ENCODE measurements at places on chromosomes 7 and 10.

DNA sequence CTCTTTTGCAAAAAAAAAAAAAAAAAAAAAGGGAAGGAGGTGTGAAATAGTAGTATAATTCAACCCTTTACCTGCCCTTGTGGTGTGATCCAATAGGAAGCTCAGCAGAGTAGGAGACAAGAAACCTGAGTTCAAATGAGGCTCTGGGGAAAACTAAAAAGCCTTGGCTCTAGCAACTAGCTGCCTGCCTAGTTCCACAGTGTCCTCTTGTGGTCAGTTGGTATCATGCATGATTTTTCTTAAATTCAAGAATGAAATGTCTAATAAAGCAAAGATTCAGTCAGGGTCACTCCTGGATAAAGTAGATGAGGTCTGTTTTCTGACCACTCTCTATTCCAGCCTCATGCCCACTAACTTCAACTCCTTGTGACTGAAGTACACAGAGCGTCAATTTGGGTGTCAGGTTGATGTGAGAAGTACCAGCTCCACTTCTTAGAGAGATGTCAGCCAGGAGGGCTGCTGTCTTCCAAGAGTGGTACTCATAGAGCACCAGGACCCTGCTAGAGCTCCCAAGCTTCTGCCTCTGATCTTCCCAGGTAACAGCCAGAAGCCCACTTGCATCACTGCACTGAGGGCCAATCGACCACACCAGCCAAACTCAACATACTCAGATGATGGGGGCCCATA lies 10.5 kb downstream of the LSM5 start:
- no peak for DNase-seq

- DNase-seq, result no peak
Measured at GRCh38 chr7:104809906-104810305, 204.1 kb upstream of the KMT2E start.

DNA sequence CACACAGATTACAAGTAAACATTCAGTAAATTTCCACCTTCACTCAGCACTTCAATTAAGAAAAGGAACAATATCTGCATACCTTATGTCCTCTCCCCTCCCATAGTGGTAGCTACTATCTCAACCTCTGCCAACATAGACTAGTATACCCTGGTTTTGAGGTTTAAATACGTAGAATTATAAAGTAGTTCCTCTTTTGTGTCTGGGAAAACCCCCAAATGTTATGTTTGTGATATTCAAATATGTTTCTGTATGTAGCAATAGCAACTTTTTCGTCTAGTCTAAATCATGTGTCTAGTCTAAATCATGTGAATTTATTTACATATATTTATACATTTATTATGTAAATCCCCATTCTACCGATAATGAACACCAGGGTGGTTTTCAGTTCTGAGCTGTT lies 13.2 kb upstream of the CAMK2B start:
- no peak for DNase-seq

DNA sequence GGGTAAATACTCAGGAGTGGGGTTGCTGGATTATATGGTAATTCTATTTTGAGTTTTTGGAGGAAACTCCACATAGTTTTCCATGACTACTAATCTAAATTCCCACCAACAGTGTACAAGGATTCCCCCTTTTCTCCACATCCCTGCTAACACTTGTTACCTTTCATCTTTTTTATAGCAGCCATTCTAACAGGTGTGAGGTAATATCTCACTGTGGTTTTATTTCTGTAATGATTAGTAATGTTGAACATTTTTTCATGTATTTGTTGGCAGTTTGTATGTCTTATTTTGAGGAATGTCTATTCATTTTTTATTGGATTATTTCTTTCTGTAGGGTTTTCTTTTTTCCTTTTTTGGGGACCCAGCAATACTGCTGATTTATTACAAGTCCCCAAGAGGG lies 14.9 kb downstream of the TAF3 start:
- DNase-seq, result no peak

DNA sequence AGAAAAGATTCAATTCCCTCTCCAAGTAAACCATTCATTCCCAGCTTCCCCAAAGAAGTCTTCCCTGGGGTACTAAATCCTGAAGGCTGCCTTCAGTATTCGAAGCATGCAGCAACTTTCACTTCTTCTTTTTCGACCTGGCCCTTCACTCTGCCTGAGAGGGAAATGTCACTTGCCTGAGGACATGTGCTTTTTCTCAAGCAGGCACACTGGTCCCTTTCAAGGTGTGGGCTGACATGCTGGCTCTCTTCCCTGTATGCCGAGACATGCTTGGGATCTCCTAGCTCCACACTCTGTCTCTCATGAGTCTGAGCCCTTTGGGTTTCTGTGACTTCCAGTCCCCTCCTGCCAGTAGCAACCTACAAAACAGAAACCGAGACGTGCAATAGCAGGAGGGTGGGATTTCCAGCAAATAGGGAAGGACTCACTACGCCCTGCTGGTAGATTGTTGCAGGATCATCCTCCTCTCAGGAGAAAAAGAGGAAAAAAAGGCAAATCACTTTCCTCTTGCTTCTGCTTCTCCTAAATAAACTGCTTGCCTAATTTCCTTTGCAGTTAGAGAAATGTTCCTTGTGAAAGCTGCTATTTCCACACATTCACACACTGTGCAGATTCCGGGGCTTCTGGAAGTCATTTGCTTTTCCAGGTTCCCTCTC lies 33.5 kb downstream of the FIGNL1 start:
- DNase-seq, result no peak

GRCh38 chr7:36404639-36405408 lies 15.2 kb downstream of the ANLN start:
- no peak for DNase-seq

- no peak for DNase-seq
Measured at GRCh38 chr7:45682836-45683555, 108.8 kb downstream of the ADCY1 start.

DNA sequence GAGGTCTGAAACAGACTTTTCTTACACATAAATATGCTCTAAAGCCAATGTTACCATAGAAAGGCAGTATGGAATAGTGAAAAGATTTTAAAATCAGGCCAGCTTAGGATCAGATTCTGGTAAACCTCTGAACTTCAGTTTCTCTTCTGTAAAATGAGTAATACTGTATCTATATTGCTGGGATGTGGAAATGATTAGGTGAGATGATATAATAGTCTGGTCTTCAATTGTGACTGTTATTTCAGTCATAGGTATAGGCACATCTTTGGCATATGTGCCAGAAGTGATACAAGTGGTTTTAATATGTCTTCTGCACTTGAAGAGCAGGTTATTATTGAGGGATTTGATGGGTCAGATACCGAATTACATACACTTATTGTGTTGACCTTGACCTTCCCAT lies 7.2 kb downstream of the ZNF277 start:
- DNase-seq, result no peak

DNA sequence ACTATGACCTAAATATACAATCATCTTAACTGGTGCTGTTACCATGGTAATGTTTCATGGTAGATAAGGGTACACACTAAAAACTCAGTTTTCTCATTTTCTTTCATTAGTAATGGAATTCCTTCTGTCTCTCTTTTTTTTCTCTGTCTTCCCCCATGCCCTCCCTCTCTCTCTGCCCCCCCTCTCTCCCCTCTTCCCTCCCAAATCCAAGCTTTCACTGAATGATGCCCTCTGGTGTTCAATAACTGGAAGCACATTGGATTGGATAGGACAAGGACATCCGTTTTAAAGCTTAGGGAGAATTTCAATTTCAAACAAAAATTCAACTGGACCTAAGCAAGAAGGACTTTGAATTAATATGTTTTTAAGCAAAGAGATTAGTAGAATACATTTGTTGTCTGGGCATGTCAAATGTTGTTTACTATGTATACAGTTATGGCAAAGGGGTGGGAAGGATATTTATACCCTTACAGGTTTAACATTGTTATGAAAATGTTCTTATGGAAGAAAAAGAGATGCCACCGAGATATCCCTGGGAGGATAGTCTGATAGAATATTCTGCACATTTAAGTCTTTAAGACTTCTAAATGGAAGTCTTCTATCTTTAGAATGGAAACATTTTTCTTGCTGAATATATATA lies 6.1 kb downstream of the CHRM2 start:
- DNase-seq, result no peak

- DNase-seq, result no peak
Measured at GRCh38 chr10:47381103-47381395, 3.0 kb downstream of the ZNF488 start.

GRCh38 chr10:103649654-103650423 lies 156.3 kb downstream of the NEURL1 start:
- no peak for DNase-seq

GRCh38 chr7:52100-52499 lies 140.3 kb upstream of the FAM20C start:
- DNase-seq, result no peak

GRCh38 chr7:129605960-129606614 lies 5.4 kb upstream of the NRF1 start:
- DNase-seq, result no peak

- no peak for DNase-seq
Measured at GRCh38 chr7:155744971-155745683, 67.1 kb downstream of the SHH start.

- DNase-seq, result no peak
Measured at GRCh38 chr10:6017781-6018354, 40.5 kb upstream of the IL15RA start.

- DNase-seq, result no peak
Measured at GRCh38 chr7:111198255-111198654, 107.3 kb downstream of the LRRN3 start.

DNA sequence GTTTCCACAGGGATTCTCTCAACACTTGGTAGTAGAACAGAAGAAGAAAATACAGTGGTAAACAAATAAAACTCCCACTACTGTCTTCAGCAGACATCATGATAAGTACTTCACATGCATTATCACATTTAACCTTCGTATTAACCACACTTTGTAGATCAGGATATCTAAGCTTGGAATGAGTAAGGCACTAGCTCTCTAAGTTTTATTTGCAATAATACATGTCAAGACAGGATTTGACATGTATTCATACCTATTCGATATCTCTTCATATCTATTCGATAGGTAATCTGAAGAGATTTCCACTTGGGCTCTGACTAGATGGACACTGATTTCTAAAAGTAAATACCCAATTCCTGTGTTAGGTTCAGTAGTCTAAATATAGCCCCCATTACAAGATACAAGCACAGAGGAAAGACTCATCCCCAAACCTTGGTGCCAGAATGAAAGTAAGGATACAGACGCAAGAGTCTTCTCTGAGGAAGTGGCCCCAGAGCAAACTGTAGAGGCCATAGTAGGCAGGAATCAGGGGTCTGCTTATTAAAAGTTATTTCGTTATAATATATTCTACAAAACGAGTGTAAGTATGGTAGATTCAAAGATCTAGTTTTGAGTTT lies 58.4 kb downstream of the FOXP2 start:
- DNase-seq, result no peak

DNA sequence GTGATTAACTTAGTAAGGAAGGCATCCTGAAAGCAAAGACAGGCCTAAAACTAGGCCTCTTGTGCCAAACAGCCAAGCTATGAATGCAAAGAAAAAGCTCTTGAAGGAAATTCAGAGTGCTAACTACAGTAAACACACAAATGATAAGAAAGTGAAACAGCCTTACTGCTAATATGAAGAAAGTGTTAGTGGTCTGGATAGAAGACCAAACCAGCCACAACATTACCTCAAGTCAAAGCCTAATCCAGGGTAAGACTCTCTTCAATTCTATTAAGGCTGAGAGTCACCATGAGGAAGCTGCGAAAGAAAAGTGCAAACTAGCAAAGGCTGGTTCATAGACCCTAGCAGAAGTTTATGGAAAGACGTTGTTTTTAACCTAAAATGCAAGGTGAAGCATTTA lies 66.0 kb downstream of the IPMK start:
- no peak for DNase-seq

DNA sequence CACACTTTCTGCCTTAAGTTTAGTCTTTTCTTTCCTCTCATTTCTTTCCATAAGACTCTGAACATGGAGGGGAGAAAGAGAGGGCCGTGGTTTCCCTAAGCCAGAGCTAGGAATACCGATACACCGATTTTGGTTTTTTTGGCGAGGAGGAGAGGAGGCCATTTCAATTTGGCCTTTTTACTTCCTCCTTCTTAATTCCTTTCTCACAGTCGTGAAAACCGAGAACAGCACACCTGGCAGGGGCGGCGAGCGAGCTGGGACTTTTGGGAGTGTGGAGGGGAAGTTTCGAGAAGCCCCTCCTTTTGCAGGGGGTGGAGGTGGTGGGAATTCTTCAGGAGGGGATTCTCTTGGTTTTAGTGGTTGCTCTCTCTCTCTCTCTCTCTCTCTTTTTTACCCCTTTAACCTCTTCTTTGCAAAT lies 6.2 kb downstream of the GATA3 start:
- no peak for DNase-seq

DNA sequence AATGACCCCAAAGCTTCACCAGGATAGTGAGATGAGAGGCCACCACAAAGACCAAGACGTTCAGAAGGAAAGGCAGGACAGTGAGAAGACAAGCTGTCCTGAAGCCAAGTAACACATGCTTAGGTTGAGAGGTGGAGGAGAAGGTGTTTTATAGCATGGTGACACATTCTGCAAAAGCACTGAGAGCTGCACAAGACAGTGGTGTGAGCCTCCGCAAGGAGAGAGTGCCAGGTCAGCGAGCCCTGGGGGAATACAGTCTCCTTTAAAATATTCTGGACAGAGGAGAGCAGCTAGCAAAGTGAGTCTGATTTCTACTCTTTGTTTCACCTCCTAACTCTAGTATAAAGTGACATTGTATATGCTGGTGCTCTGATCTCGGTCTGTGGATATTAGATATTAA lies 68.0 kb upstream of the VKORC1L1 start:
- no peak for DNase-seq

DNA sequence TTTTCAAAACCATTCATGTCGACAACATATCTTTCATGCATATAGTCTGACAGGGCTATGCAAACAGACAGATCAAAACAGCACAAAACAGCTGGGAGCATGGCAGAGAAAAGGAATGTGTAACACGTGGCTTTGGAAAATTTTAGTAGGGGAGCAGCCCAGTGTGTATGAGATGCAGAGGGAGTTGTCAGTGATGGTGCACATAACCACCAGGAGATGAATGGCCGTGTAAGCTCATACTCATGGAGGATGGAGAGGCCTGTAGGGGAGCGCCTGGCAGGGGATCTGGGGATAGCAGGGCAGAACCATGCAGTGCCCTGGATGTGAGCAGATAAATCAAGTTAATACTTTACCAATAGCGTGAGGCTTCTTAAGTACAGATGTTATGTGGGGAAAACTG lies 45.7 kb downstream of the RHOBTB1 start:
- no peak for DNase-seq

GRCh38 chr7:46459942-46460341 lies 538.9 kb upstream of the IGFBP3 start:
- DNase-seq, result no peak

- peak; percentile 4 for DNase-seq
Measured at GRCh38 chr10:25875556-25876165, 58.4 kb upstream of the MYO3A start.

GRCh38 chr10:116155191-116155590 lies 117.8 kb downstream of the GFRA1 start:
- no peak for DNase-seq

DNA sequence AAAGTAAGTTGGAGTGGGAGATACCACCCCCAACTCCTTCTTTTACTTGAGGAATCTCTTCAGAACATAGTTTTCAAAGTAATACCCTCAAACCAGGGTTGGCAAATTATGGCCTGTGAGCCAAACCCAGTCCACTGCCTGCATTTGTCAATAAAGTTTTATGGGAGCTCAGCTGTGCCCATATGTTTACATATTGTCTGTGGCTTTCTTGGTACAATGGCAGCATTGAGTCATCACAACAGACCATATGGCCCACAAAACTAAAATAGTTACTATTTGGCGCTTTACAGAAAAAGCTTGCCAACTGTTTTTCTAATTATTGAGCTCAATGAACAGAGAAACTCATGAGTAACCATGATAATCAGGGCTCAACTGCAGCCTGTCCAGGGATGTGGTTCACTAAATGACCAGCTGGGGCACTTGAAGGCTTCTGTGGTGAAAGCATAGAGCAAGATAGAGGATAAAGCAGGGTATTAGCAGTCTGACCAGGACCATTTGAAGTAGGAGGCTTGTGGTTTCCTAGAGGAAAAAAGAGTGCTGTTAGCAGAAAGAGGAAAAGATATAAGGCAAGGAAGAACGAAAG lies 196.0 kb upstream of the GRB10 start:
- DNase-seq, result no peak
